ENCODE measurements at places on chromosomes 1 and 21. TPM values are rescaled to one million over a fixed set of nuclear protein-coding genes. Genes with fewer than 3 reads are reported as not detected.
A peak's percentile ranks its signal among the peaks of the same experiment; 100 is the strongest.

Gene TP73
- not detected for total RNA-seq

Gene RPTN
- total RNA-seq: not detected

Gene FNDC10
- total RNA-seq: not detected

Gene BLZF1
- total RNA-seq: 70.6 TPM

Gene ADORA1
- 3.0 TPM for total RNA-seq

DNA sequence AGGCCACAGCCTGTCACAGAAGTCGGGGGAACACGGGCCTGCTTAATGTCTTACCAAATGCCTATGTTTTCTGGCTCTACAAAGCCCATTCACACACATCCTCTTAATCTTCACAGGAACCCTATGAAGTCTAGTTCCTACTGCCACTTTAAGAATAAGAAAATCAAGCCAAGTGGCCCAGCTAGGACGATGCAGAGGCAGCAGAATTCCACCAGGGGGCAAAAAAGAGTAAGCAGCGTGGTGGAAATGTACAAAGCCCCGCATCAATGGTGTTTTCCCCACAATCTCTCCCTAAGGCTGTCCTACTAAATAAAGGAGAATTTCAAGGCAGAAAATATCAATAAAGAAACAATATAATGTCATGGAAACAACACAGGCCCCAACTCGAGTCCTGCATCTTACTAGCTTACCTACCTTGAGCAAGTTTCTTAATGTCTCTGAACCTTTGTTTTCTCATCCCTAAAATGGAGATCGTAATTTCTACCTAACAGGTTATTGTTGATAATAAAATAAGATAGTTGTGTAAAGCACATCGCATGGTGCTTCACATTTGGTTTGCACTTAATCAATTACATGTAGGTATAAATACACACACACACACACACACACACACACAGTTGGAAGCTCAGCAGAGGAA lies 21.4 kb downstream of the SEC16B start:
- peak; percentile 60 for DNase-seq

- no peak for DNase-seq
Measured at GRCh38 chr1:67020304-67020703, 33.6 kb downstream of the SLC35D1 start.

GRCh38 chr1:151401125-151401788 lies 1.9 kb downstream of the PSMB4 start:
- no peak for DNase-seq

GRCh38 chr1:157992031-157992832 lies 1.2 kb upstream of the KIRREL1 start:
- DNase-seq: peak; percentile 87

DNA sequence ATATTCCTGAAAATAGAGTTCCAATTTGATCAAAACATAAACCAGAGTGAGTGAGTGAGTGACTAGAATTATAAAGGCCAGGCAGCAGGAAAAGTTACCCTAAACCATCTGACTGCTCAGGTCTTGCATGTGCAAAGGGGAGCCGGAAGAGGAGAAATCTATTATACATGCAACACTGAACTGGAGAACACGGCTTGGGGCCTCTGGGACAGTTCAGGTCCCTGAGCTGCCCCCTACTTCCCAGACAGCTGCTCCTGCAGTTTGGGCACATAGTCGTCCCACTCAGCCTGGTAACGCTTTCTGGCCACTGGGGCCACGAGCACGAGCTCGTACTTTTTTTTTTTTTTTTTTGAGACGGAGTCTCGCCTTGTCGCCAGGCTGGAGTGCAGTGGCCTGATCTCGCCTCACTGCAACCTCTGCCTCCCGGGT lies 40.1 kb downstream of the PTPRC start:
- no peak for DNase-seq

DNA sequence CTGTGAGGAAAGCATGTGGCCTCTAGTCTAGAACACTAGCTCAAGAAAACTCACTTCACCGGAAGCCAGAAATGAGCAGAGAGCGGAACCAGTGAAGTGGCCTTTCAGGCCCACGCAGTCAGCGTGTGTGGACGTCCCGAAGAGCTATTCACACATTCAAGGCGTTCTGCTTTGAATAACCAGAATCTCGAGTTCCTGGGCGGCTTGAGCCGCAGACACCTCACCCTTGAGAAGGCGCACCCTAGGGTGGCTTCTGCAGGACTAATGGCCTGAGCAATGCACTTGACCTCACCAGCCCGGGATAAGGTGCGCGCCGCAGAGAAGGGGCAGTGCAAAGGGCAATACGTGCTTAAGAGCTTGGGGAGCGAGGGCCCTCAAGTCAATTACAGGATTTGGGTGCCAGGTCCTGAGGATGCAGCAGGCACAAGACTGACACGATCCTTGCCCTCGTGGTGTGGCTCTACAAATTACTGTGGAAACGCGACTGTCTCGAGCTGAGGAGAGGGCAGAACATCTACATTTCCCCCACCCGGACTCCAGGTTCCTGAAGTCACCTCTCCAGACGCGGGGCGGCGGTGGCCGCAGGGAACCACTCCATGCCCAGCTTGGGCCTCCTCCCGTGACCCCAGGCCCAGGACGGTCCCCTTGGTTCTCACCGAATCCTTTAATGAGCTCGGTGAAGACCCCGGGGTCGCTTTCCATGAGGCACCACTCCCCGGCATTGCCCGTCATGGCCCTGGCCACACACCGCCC lies 455 bp downstream of the UCHL5 start:
- DNase-seq: peak; percentile 23

DNA sequence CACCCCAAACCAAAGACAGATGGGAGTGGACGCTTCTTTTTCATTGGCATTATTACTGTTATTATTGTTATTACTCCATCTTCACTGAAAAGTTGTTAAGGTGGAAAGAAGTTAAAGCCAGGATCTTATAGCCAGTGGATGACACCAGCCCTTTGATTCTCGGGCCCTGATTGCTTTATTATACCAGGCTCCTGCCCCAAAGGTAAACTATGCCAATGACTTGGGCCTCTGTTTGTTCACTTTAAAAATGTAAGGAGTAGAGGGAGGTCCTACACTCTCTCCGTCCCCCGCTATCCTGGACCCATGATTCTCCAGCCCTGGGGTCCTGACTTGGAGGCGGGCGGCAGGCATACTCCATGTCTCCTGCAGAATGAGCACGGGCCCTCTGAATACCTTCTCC lies 106.8 kb downstream of the TOMM20 start:
- DNase-seq: no peak

- no peak for DNase-seq
Measured at GRCh38 chr1:119773711-119774241, 5.1 kb upstream of the HMGCS2 start.

- no peak for DNase-seq
Measured at GRCh38 chr1:145707183-145707867, at the start of gene PDZK1. Gene PDZK1, minus strand, starts transcription at chr1:145707368. Its CDS starts 19,347 bp downstream, at chr1:145688021.

DNA sequence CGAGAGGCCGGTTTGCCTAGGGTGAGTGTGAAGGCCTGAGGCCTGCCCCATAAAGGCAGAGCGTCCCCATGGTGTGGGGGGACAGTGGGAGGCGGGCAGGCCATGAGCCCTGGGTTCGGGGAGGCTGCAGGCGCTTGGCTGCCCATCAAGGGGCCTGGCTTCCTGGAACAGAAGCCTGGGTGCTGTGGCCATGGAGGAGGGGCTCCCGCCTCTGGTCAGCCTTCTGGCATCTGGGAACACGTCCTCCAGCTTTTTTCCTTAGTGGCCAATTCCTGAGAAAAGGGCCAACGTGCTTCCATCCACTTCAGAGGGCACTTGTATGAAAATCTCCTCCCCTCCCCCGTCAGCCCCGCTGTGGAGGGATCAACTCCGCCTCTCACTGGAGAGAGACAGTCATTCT lies 58.7 kb downstream of the PRDM16 start:
- DNase-seq: no peak

- DNase-seq: no peak
Measured at GRCh38 chr1:40303790-40304189, 13.3 kb downstream of the COL9A2 start.

GRCh38 chr1:219489636-219490035 lies 123.3 kb downstream of the ZC3H11B start:
- DNase-seq: no peak

GRCh38 chr1:30707412-30708360 lies 15.7 kb downstream of the MATN1 start:
- DNase-seq: peak; percentile 75

DNA sequence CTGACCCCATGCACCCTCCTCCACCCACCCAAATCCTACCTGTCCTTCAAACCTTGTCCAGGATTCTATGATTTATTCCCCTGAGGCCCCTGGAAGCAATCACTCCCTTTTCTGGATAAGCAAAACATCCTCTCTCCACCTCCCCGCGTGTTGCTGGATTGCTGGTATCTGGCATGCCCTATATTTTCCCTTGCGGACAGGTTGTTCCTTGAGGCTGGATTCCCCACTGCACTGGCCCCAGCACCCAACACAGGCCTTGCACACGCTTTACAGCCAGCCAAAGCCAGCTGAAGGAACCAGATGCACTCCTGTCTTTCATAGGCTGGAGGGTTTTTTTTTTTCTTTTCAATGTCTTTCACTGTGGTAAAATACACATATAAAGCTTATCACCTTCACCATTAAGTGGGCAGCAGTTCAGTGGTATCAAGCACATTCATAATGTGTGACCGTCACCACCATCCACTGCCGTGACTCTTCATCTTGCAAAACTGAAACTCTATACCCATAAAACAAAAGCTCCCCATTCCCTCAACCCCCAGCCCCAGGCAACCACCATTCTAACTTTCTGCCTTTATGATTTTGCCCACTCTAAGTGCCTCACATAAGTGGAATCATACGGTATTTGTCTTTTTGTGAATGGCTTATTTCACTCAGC lies 50.9 kb downstream of the TOR1AIP2 start:
- no peak for DNase-seq

DNA sequence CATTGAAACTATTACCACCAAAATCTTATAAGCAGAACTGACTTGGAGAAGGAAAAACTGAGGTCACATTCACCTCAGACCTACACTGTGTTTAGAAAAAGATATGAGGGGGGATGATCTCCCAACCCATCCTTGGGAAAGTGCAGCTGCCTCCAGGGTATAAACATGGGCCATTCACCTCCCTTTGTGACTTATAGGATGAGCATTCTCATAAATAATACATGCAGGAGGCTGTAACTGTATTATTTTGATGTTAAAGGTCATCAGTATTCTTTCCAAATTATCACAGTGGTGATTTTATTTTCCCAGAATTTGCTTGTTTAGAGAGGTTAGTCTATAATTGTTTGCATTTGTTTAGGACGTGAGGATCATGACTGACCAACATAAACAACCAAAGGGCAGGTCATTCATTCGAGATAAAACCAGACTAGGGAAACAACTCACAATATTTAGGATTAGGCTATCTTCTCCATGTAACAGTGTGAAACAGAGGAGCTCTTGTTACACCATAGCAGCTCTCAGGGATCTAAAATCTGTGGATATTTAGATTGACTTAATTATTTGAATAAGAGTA lies 109.2 kb upstream of the NR5A2 start:
- no peak for DNase-seq

Data from uterus (tissue), 4 donors.